ENCODE measurements at places on chromosomes 1 and 21.

- DNase-seq = no peak
Observed at GRCh38 chr1:62068978-62069377, 125.7 kb upstream of the L1TD1 start.

GRCh38 chr1:99602404-99602969 is 43.4 kb upstream of the PALMD start:
- no peak for DNase-seq

DNA sequence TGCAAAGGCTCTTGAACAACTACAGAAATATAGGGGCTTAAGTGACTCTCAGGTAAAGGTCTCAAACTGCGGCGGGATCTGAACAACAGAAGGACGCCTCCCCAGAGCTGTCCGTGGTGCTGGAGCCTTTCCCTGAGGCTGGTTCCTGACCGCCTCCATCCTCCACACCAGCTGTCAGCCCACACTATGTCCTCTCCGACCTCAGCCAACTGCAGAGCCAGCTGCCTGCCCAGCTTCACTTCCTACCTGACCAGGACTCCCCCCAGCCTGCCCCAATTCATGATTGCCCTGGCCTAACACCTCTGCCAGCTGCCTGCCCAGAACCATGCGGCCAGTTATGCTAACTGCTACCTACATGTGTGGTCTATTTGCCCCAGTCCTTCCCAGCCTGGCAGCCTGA is 63.6 kb upstream of the ZC3H12A start:
- peak; percentile 33 for DNase-seq

- peak; percentile 83 for DNase-seq
Observed at GRCh38 chr1:159924025-159924790, 1.1 kb downstream of the TAGLN2 start.

- DNase-seq = no peak
Observed at GRCh38 chr1:106910798-106911197, 145.7 kb upstream of the PRMT6 start.
